ENCODE measurements at places on chromosomes 4 and X.

- no peak for DNase-seq
These were observed 36.9 kb downstream of the ENPEP start for GRCh38 chr4:110512901-110513300.

DNA sequence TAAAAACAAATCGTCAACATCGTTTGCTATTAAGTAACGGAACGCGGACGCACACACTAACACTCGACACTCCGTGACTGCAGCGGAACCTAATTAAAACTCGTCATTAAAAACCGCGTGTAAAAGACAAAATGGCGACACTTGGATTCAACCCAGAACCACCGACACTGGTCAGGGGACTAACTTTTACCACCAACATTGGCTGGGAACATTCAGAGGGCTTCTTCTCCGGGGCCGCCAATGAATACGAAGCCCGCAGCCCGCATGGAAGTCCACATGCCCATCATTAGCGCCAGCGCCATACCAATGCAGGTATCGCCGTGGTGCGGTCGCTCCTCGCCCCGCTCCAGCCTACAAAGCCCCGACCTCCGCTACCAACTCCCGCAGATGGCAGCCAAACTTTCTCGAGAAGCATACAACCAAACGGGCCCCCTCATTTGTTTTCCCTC, 498 bp downstream of the RBMX start:
- DNase-seq: peak; percentile 31

GRCh38 chr4:3077796-3078195, 3.3 kb downstream of the HTT start:
- no peak for DNase-seq

- peak; percentile 53 for DNase-seq
These were observed 901 bp downstream of the JADE1 start for GRCh38 chr4:128810331-128810870.

DNA sequence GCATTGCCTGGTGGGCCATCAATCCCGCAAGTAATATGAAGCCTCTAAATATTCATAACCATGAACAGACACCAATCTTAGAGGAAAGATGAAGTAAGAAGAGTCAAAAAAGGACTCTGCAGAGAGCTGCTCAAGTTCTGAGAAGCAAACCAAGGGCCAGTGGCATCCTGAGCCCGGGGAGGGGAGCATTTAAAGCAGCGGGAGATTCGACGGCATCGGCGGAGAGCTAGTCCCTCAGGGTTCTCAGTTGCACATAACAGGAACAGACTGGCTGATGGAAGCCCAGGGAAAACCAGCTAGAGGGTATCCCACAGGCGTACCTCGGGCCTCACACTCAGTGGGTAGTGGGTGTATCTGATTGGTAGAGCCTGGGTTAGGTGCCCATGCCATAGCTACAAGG, 4.9 kb upstream of the PNMA6E start:
- DNase-seq: no peak

- peak; percentile 60 for DNase-seq
These were observed 1.5 kb downstream of the SASH3 start for GRCh38 chrX:129781134-129781672.

DNA sequence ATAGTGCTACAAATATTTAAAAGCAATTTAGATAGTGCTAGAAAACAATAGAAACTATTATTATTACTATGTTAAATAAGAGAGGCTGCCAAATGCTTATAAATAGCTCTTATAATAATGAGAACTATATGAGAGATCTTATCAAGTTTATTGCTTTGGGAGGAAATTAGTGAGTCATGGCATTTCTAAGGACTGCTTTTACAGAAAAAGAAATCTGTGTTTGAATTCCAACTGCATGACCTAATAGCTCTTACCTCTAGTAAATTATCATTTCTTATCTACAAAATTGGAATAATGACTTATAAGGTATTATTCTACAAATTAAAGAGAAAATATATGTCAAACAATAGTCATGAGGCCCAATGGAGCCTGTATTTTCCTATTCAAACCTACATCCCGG, 177.2 kb downstream of the GABRG1 start:
- peak; percentile 34 for DNase-seq

- peak; percentile 54 for DNase-seq
These were observed 568 bp downstream of the NIPAL1 start for GRCh38 chr4:48017108-48017571.

GRCh38 chrX:19807414-19807813, 80.0 kb downstream of the SH3KBP1 start:
- DNase-seq: no peak

GRCh38 chrX:33190016-33190415, 21.3 kb downstream of the DMD start:
- DNase-seq: no peak

DNA sequence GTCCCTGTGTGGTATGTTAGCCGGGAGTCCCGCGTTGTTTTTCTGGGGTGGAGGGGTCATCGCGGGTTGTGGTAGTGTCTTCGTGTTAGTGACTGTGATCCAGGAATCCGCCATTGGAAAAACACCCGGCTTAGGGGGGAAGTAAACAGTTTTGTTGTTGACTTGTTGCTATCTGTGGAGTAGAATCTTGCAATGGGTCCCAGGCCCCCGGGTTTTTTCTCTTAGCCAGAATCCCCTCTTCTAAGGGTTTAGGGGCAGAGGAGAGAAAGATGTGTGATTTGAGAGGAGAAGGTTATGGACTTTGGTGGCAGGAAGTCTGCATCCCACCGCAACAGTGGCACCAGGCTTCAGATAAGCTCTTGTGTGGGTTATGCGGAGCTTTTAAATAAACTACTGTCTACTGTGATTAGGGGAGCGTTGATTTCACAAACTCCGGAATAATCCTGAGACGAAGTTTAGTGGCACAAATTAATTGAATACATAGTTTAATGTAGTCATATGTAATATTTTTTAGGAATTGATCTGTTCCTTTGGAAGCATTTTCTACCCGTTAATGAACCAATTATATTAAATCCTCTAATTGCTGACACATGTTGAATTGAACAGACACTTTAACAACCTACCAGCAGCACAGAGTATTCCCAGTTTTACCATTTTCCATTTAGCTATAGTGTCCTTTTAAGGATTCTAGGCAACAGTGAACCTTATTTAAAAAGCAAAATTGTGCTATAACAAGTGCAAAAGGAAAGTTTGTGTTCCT, 1.4 kb downstream of the DDX3X start:
- no peak for DNase-seq

GRCh38 chrX:16308773-16309172, 141.5 kb downstream of the MAGEB17 start:
- DNase-seq: no peak

DNA sequence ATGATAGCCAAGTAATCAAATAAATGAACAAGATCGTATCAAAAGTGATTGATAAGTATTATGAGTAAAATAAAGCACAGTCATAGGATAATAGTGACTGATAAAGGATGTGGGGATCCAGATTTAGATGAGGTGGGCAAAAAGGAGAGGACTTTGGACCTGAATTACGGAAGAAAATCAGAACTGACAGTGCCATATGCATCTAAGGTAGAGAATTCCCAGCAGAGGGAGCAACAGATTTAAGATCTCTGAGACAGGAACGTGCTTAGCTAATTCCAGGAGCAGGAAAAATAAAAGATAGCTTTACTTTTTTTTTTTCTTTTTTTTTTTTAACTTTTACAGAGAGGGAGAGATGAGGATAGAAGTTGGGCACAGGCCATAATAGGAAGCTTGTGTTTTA, 189.9 kb downstream of the NWD2 start:
- peak; percentile 32 for DNase-seq

All from mesendoderm (in vitro differentiated cells).